Spleen (tissue), 13 donors: ENCODE measurements at places on chromosomes 11 and 22.

DNA sequence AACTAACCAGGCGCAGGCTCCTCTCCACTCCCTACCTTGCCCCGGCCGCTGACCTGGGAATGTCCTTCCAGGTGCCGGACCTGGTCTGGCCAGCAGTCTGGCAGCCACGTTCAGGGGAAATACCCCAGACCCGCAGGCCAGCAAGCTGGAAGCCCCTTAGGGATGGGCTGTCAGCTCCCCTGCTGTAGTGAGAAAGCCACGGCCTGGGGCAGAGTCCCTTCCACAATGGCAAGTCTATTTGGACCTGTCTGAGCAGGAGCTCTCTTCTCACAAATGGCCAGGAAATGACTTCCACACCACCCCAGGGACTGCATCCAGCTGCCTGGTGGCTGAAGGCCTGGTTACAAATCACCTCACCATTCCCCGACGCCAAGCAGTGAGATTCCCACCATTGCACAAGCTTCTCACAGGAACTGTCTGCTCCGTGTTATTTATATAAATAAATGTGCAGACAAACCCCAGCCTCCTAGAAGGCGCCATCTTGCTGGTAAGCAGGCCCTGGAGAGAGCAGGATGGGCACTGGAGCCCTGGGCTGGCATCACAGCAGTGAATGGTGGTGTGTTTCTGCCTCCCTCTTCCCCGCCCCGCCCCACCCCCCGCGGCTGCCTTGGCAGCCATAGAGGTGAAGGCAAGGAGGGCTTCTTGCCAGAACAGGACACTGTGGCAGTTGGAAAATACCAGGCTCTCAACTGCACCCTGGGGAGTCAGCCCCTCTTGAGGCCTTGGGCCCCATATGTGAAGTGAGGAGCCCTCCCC lies 23.7 kb downstream of the RSPH14 start:
- DNase-seq = no peak
- H3K27me3 ChIP-seq = no peaks in the 10 kb centered on the region
- H3K36me3 ChIP-seq = no peaks in the 10 kb centered on the region

- no peaks in the 10 kb centered on the region for H3K36me3 ChIP-seq
- no peak overlapping the region for H3K4me3 ChIP-seq
- H3K27me3 ChIP-seq = no peaks in the 10 kb centered on the region
- no peaks in the 10 kb centered on the region for H3K4me1 ChIP-seq
- DNase-seq = no peak
- H3K27ac ChIP-seq = no peak overlapping the region
These were observed 44.4 kb upstream of the CLDN5 start for GRCh38 chr22:19568337-19569275.

GRCh38 chr22:37401401-37402183 lies 25.7 kb downstream of the ELFN2 start:
- no peak overlapping the region for H3K4me3 ChIP-seq
- H3K36me3 ChIP-seq = no peaks in the 10 kb centered on the region
- H3K27ac ChIP-seq = no peak overlapping the region

GRCh38 chr11:40602866-40603552 lies 856.4 kb downstream of the LRRC4C start:
- H3K27me3 ChIP-seq = no peaks in the 10 kb centered on the region
- H3K36me3 ChIP-seq = no peaks in the 10 kb centered on the region
- H3K27ac ChIP-seq = no peak overlapping the region
- H3K4me3 ChIP-seq = no peak overlapping the region
- no peaks in the 10 kb centered on the region for H3K4me1 ChIP-seq
- DNase-seq = no peak

- no peaks in the 10 kb centered on the region for H3K4me1 ChIP-seq
- H3K4me3 ChIP-seq = no peak overlapping the region
- no peak for DNase-seq
- H3K36me3 ChIP-seq = no peaks in the 10 kb centered on the region
These were observed 28.9 kb downstream of the ZNF214 start for GRCh38 chr11:6991227-6991626.

DNA sequence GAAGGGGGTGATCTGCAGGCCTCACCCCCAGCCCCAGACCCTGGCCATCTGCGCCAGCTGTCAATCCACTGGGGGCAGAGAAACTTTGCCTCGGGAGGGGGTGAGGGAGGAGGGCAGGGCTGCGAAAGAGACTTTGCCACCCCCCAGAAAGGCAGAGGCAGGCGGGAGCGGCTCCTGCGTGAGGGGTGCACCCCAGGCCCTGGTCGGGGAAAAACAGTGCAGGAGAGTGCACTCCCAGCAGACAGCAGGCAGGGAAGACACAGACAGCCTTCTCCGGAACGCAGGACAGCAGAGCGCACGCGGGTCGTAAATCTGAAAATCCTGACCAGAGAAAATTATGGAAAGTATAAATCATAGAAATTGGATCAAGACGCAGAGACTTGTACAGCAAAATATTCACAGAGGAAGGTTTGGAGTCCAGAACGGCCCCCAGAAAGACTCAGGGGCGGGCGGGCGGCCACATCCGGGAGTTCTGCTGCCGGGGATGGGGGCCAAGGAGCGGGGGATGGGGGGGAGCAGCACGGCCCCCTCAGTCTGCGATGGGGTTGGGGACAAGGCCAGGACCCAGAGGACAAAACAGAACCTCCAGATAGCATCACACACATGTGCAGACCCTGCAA lies 8.0 kb upstream of the MRPL23 start:
- peaks cover 7% of the 10 kb centered on the region for H3K4me1 ChIP-seq
- DNase-seq = peak; percentile 39
- H3K36me3 ChIP-seq = no peaks in the 10 kb centered on the region
- no peak overlapping the region for H3K27ac ChIP-seq
- H3K27me3 ChIP-seq = no peaks in the 10 kb centered on the region
- H3K4me3 ChIP-seq = no peak overlapping the region

DNA sequence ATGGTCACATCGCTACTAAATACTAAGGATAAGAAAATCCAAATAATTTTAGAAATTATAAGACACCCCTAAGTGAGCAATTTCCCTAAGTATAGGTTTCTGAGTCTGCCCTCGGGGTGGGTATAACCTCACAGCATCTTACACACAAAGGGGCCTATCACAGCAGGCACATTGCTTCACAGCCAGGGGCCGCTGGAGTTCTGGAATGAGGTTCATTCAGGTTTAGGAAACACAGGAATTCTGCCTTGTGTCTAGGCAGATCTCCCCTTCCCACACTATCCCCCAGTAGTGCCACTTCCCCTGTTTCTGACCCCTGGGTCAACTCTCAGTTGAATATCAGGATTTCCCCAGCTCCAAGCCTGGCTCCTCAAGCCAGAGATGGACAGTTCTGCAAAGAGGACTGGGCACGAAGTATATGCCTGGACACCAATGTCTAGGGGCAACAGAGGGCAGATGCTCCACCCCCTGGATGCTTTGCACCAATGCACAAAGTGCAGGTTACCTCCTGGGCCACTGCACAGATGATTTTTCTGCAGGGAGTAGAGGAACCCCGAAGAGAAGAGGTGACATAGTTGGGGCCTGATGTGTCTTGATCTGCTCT lies 11.4 kb downstream of the TUBA8 start:
- no peaks in the 10 kb centered on the region for H3K27me3 ChIP-seq
- DNase-seq = no peak

- H3K27me3 ChIP-seq = no peaks in the 10 kb centered on the region
- no peaks in the 10 kb centered on the region for H3K4me1 ChIP-seq
- no peak overlapping the region for H3K27ac ChIP-seq
- no peak overlapping the region for H3K4me3 ChIP-seq
- H3K36me3 ChIP-seq = no peaks in the 10 kb centered on the region
These were observed 19.7 kb upstream of the ALG8 start for GRCh38 chr11:78158987-78159652.

DNA sequence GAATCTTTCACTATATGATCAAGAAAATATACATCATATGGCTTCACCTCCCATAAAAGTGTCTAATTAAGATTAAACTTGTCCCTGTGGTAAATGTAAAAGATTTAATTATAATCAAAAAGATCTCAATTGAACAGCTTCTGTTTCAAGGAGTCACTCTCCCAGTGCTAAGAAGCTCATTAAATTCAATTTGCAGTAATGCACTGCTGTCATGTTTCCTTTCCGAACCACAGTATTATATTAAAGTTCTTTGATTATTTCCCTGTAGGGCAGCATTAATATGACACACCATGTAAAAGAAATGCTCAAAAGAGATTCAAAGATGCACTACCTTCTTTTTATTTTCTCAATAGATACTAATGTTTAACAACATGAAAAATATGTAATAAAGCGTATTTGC lies 758.4 kb downstream of the LRRC4C start:
- DNase-seq = no peak
- no peaks in the 10 kb centered on the region for H3K4me1 ChIP-seq
- H3K27ac ChIP-seq = no peak overlapping the region
- H3K4me3 ChIP-seq = no peak overlapping the region

- H3K36me3 ChIP-seq = no peaks in the 10 kb centered on the region
- H3K4me3 ChIP-seq = no peak overlapping the region
- DNase-seq = no peak
- peaks cover 8% of the 10 kb centered on the region for H3K27me3 ChIP-seq
- H3K27ac ChIP-seq = no peak overlapping the region
- no peaks in the 10 kb centered on the region for H3K4me1 ChIP-seq
These were observed 6.0 kb downstream of the OR2AT4 start for GRCh38 chr11:75090671-75091177.

- H3K27me3 ChIP-seq = no peaks in the 10 kb centered on the region
- no peak overlapping the region for H3K4me3 ChIP-seq
- H3K27ac ChIP-seq = no peak overlapping the region
- H3K36me3 ChIP-seq = no peaks in the 10 kb centered on the region
These were observed 61.1 kb downstream of the ARHGAP42 start for GRCh38 chr11:100748153-100748552.

DNA sequence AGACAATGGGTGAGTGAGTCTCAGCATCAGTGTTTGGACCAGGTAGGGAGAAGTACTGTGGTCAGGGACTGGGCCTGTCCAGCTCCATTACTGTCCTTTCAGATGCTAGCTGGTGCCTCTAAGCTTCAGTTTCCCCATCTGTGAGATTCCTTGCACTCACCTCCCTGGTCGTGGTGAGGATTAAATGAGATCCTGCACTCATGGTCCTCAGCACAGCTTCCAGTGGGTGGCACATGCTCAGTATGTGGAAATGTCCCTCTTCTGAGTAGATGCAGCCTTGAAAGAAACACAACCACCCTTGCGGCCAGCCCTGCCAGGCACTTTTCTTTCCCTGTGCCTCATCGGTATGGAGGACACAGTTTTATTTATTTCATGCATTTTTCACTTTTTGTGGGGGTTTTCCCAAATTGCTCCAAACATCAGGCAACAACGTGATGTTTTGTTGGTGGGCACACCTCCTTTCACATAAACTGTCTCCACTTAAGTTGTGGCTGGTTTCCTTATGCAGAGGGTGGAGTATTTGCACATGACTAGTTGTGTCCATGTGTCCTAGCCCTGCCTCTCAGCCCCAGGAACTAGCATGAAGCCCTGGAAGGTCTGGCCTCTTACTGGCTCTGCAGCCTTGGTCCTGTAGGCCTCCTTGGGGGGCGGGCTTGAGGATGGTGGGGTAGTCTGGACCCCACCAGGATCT lies 1.1 kb downstream of the LZTR1 start:
- H3K4me3 ChIP-seq = peak overlapping the region; percentile 73
- no peaks in the 10 kb centered on the region for H3K27me3 ChIP-seq
- peak overlapping the region; percentile 95 for H3K27ac ChIP-seq
- H3K36me3 ChIP-seq = peaks cover 42% of the 10 kb centered on the region
- no peak for DNase-seq

- peak overlapping the region; percentile 88 for H3K27ac ChIP-seq
- peaks cover 42% of the 10 kb centered on the region for H3K36me3 ChIP-seq
- peaks cover 75% of the 10 kb centered on the region for H3K4me1 ChIP-seq
- H3K27me3 ChIP-seq = no peaks in the 10 kb centered on the region
- peak; percentile 90 for DNase-seq
These were observed 1.7 kb downstream of the NCF4 start for GRCh38 chr22:36862251-36863242.

GRCh38 chr11:10294290-10294953 lies 403 bp upstream of the SBF2 start:
- peak overlapping the region; percentile 97 for H3K27ac ChIP-seq
- no peaks in the 10 kb centered on the region for H3K36me3 ChIP-seq
- peaks cover 24% of the 10 kb centered on the region for H3K4me1 ChIP-seq
- H3K4me3 ChIP-seq = peak overlapping the region; percentile 67
- peak; percentile 85 for DNase-seq

GRCh38 chr11:1760351-1761109 lies 3.2 kb downstream of the CTSD start:
- H3K27me3 ChIP-seq = no peaks in the 10 kb centered on the region
- peak overlapping the region; percentile 88 for H3K4me3 ChIP-seq
- peak overlapping the region; percentile 94 for H3K27ac ChIP-seq
- peaks cover 11% of the 10 kb centered on the region for H3K36me3 ChIP-seq

DNA sequence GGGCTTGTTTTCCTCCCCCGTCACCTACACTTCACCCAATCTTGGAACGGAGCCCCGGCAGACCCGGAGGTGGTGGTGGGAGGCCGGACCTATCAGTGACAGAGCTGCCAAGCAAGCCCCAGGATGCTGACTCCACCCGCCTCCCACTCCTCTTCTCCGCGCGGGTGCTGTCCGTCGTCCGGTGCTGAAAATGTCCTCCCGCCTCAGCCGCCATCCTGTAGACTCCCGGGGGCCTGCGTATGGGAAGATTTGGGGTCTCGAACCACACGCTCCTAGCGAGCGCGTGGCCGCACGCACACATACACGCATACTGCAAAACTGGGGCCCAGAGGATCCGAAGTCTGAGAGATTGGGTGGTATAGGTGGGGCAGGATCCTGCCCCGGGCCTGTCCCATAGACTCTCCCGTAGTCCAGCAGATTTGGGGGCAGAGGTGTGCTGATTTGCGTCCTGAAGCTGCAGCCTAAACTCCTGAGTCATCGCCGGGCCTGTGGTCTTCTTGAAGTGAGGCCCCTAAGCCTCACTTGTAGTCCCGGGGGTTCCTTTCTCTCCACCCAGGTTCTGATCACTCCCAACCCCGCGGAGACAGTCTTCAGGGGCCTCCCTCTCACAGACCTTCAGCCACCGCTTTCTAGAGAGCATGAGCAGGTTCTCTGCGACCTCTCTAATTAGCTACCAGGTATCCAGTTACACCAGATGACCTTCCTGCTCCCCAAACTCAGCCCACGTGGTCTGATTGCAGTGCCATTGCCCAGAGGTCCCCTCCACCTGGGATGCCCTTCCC lies 796 bp upstream of the YIF1A start:
- H3K4me1 ChIP-seq = peaks cover 70% of the 10 kb centered on the region
- no peaks in the 10 kb centered on the region for H3K36me3 ChIP-seq
- H3K27me3 ChIP-seq = peaks cover 32% of the 10 kb centered on the region

- H3K27ac ChIP-seq = peak overlapping the region; percentile 67
- no peak overlapping the region for H3K4me3 ChIP-seq
- peaks cover 88% of the 10 kb centered on the region for H3K36me3 ChIP-seq
- H3K4me1 ChIP-seq = peaks cover 19% of the 10 kb centered on the region
- peak; percentile 98 for DNase-seq
- no peaks in the 10 kb centered on the region for H3K27me3 ChIP-seq
These were observed 27.6 kb downstream of the CD5 start for GRCh38 chr11:61129639-61130523.

DNA sequence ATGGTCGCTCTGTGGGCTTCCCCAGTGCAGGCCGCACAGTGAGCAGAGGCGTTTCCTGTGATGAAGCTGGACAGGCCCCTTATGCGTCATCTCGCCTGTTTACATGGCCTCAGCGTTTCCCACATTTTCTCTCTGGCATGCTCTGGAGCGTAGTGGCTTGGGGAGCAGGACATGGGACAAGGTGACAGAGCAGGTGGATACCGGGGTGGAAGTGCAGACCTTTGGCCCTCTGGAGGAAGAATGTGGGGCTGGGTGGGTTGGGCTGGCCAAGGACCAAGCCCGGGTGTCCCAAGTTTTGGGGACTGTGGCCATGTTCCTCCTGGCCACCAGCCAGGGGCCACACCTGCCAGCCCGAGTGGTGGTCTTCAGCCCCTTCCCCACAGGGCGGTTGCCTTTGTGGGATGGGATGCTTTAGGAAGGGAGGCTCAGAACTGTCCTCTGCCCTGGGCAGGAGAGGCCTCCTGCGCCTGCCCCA lies 446.6 kb downstream of the TBC1D22A start:
- H3K4me1 ChIP-seq = no peaks in the 10 kb centered on the region
- no peaks in the 10 kb centered on the region for H3K27me3 ChIP-seq
- no peak overlapping the region for H3K4me3 ChIP-seq
- peak; percentile 40 for DNase-seq
- no peak overlapping the region for H3K27ac ChIP-seq
